ENCODE measurements at places on chromosomes 12 and 14.

DNA sequence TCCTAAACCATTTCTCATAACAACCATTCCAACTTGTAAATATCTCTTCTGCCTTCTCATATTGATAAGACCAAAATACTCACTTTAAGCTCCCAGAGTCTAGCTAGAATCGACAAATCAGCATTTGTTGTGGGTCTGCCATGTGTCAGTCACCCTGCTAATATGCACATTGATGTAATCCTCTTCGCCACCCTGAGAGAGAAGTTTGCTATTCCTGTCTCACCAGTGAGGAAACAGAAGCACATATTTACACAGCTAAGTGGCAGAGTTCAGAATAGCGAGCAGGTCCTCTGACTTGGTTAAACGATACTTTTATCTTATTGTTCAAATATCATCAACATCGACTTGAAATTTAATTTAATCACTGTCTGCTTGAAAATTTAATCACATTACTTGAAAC, 142.1 kb downstream of the ANO4 start:
- DNase-seq, result no peak

DNA sequence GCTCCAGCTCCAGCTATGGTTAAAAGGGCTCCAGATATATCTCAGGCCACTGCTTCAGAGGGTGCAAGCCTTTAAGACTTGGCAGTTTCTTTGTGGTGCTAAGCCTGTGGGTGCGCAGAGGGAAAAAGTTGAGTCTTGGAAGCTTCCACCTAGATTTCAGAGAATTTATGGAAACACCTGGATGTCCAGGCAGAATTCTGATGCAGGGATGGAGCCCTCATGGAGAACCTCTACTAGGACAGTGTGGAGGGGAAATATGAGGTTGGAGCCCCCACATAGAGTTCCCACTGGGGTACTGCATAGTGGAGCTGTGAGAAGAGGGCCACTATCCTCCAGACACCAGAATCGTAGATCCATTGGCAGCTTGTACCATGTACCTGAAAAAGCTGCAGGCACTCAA, 69.9 kb downstream of the SDR9C7 start:
- no peak for DNase-seq

- no peak for DNase-seq
These were observed 92.7 kb downstream of the B4GALNT3 start for GRCh38 chr12:552466-552865.

GRCh38 chr14:23550812-23551265, 726 bp downstream of the ZFHX2 start:
- DNase-seq, result no peak

GRCh38 chr12:120066341-120066740, 50.2 kb downstream of the RAB35 start:
- DNase-seq, result no peak

- DNase-seq, result no peak
These were observed 220.6 kb upstream of the HMGA2 start for GRCh38 chr12:65603438-65604351.

GRCh38 chr14:84797326-84797725, 732.6 kb upstream of the FLRT2 start:
- no peak for DNase-seq

DNA sequence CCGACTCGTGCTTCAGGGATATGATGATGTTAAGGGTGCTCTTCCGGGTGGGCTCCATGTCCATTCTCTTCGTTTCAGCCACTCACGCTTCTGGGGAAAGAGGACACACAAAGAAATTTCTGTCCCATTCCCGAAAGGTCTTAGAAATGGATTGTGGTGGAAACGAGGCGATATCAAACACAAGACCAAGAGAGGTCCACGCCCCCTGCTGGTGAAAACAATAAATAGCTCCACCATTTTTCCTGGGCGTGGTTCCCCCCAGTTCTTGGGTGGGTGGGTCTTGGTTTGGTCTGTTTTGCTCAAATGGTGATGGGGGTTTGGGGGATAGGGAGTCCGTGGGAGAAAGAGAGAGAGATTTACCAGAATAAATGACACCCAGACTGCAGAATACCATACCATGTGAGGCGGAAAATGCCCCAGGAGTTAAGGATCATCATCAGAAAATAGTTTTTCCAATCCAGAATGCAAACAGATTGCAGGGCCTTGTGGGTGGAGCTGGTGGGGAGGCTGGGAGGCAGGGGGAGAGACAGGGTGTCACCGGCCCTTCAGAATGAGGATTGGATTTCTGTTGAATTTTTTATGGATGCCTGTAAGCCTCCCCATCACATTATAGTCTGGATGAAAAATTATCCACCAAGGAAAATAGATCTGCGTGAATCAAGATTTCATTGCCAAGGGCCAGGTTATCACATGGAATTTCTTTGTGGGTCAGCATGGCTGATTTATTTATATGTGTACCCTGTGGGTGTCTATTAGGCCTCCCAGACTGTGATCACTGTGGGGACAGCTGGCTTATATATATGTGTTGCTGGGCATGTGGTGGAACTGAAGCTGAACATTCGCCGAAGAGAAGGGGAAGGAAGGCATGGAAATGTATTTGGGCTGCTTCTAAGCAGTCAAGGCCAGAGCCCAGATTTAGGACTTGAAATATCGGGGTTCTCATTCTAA, 55.8 kb downstream of the SRRM4 start:
- peak; percentile 22 for DNase-seq

DNA sequence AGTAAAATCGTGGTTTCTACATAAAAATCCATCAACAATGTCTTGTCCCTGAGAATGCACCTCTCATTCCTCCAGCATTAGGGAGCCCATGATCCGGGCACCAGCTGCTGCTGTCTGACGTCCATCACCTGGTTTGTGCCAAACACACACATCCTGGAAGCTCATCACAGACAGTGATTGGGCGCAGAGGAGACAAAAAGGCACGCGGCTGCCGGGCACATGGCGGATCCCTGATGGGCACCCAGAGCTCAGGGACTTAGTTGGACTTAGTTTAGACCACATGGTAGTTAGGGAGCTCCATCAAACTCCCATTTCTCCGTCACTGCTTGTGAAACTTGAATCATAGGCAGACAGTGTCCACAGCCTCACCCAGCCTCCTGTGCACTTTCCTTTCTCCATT, 1059.3 kb downstream of the TMEM121 start:
- DNase-seq, result no peak

- DNase-seq, result no peak
These were observed 359.5 kb downstream of the CACNA1C start for GRCh38 chr12:2412305-2412643.

DNA sequence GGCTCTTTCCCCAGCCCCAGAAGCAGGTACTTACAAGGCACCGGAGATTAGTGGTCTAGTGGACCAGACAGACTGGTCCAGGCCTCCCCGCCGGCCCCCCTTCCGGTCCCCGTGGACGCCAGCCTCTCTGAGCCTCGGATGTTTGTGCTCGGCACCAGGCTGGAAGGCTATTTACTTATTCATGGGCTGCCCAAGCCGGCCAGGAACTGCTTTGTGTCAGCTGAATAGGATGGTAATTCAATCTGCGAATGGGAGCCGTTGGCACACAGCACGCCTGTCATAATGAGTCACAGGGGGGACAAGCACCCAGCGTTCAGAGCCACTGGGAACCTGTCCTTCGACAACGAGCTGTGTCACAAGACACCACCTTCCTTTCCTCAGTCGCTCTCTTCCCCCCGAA, 82.3 kb downstream of the RIMBP2 start:
- DNase-seq, result no peak

DNA sequence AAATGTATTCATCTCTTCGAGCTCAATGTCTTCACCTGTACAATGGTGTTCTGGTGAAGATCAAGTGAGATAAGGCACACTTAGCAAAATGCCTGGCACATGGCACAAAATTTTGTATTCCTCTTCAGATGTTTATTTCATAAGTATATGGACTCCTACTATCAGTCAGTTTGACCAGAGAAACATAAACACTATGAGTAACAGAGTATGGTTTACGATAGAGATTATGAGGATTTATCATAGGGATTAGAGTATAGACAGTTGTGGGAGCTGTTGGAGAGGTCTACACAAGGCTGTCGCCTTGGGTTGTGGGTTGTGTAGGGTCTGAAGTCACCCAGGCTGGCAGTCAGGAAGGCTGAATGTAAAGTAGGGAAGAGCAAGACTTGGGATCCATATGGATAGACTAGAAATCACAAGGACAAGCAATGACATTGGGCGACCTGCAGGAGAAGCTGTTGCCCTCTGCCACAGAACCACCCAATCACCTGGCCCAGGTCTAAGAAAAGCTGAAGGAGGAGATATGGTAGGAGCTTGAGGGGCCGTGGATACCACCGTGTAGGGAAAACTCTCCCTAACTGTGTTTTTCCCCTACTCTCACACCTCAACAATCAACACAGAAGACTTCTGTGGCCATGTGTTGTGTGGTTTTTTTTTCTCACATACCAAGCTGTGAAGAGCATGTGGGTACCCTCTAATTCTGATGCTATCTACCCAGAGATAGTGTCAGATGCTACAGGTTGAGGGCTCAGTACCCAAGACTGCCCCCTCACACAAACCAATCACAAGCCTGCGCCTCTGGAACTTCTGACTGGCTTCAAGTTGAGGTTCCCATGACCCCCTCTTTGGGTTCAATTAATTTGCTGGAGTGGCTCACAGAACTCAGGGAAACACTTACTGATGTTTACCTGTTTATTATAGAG, 27.2 kb upstream of the RESF1 start:
- no peak for DNase-seq

- DNase-seq, result peak; percentile 62
These were observed 33.1 kb downstream of the IRF2BPL start for GRCh38 chr14:76995279-76996035.

- no peak for DNase-seq
These were observed 125.6 kb upstream of the NOS1 start for GRCh38 chr12:117486840-117487659.

GRCh38 chr12:55925371-55925770, 2.3 kb downstream of the PYM1 start:
- no peak for DNase-seq

GRCh38 chr12:10554228-10554755, 48.6 kb downstream of the EIF2S3B start:
- DNase-seq, result peak; percentile 37

GRCh38 chr14:76918782-76919394, 92.7 kb downstream of the LRRC74A start:
- no peak for DNase-seq

- DNase-seq, result no peak
These were observed 11.5 kb upstream of the PLEK2 start for GRCh38 chr14:67423424-67423823.

DNA sequence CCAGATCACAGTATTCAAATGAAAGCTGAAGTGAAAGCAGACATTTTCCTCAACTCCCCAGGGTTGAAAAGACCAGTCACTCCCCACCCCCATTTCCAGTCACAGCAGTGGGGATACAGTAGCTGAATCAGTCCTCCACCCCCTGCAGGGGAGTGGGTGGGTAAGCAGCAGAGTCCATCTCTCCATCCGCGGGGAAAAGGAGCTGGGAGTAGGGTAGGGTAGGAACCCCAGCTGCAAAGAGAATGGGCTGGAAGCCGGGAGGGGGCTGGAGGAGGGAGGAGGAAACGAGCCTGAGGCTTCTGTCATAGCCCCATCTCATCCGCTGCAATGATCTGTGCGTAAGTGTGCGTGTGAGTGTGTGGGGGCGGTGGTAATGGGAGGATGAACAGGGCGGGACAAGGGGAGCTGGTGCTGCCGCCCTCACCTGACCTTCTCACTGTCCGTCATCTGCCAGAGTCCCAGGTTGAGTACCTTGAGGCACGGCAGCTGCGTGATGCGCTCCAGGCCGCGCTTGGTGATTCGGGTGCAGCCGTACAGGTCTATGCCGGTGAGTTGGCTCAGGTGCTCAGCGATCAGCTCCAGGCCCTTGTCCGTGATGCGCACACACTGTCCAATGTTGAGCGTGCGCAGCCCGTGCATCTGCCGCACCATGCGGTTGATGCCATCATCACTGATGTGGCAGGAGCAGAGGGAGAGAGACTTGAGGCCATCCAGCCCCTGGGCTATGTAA, 1.8 kb downstream of the FBXL14 start:
- peak; percentile 78 for DNase-seq

GRCh38 chr14:59265808-59266207, 77.3 kb downstream of the DAAM1 start:
- peak; percentile 43 for DNase-seq

DNA sequence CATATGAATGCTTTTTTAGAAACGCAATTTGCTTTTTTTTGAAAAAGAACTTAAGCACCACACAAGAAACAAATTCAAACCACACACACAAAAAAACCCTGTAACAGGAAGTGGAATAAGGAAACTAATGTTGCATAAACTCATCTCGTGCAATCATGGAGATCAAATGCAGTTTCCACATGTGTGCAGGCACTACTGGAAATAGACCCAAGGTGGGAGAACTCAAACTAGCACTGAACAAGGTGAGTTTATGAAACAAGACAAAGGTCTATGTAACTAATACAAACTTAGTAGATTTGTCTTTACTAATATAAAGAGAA, 17.5 kb downstream of the NIN start:
- no peak for DNase-seq

GRCh38 chr12:18907127-18907526, 169.2 kb downstream of the CAPZA3 start:
- DNase-seq, result no peak

DNA sequence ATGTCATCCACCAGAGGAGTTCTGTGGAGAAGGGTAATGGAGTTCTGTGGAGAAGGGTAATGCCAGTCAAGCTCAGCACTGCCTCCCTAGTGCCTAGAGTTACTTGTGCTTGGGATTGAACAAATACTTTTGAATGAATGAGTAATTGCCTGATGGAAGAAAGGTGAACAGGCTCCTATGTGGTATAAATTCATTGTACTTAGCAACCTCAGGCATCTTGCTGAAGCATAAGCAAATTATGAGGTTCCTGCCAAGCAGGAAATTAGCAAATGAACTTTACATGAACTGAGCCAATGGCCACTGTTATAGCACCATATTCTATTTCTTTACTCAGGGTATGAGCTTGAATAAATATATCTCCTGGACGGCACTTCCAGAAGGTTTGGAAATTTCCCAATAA, 1047.2 kb downstream of the SLC6A15 start:
- no peak for DNase-seq

Data from activated T-cell treated with anti-CD3 and anti-CD28 coated beads, Interleukin-2, amount 50 U/mL, for 48 hours (primary cell).